ENCODE measurements at places on chromosomes 3 and 15. TPM values are rescaled to one million over a fixed set of nuclear protein-coding genes. Genes with fewer than 3 reads are reported as not detected.

Gene GUCA1C
- total RNA-seq, result not detected

Gene SHC4
- total RNA-seq, result 1.3 TPM

Gene KY
- 0.33 TPM for total RNA-seq

Gene CHL1
- total RNA-seq, result 49.8 TPM

Gene USP4
- total RNA-seq, result 32.8 TPM

Gene PLSCR2
- total RNA-seq, result 2.0 TPM

Gene C3orf80
- 0.15 TPM for total RNA-seq

Gene ARHGEF26
- total RNA-seq, result 19.8 TPM

Gene CFAP100
- not detected for total RNA-seq

Gene CATSPER2
- total RNA-seq, result 1.8 TPM

Gene BMF
- 8.2 TPM for total RNA-seq

Gene RPL15
- total RNA-seq, result 3,809 TPM

Gene SLC24A5
- not detected for total RNA-seq

Gene P2RY1
- total RNA-seq, result 10.9 TPM

Gene TGM4
- total RNA-seq, result not detected

Gene SH2D7
- total RNA-seq, result not detected

Gene PARP16
- total RNA-seq, result 8.5 TPM

Gene RHOV
- 12.1 TPM for total RNA-seq

Gene HAPLN3
- total RNA-seq, result 3.4 TPM

Gene KPNA1
- total RNA-seq, result 51.7 TPM

Gene PPP2R3A
- 10.4 TPM for total RNA-seq

Gene CNTN3
- 12.2 TPM for total RNA-seq

Gene SH3GL3
- not detected for total RNA-seq

Gene KIF15
- total RNA-seq, result 0.66 TPM

Gene SATB1
- 51.1 TPM for total RNA-seq
